ENCODE measurements at places on chromosomes 13 and 19.

- no peak for DNase-seq
Observed at GRCh38 chr13:109779074-109779473, 7.3 kb downstream of the IRS2 start.

DNA sequence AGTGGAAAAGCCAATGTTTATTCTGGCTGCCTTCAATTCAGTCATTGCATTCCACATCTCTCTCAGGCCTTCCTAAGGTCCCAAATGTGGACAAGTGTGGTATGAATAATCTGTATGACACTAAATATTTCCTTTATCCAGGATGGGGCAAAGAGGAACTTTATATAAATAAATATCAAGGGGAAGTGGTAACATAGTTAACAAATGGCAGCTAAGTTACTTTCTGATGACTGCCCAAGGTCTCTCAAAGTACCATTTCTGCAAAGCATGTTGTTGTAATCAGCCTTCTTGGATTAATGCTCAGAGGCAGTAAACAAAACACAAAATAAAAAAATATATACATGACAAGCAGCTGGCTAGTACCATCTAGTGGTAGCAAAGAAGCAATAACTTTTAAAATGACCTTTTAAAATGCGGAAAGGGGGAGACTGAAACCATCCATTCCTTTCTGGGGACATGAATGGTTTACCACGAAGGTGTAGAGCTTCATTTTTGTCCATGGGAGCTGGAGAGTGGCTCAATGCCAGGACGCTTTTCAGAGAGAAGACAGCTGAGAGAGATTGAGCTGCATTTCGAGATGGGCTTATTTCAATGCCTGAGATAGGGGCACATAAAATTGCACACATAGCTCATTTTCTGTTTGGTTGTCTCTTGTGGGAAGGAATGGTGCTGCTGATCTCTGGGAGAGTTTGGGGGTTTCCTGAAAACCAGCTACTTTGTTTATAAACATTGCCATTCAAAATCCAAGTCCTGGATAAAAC is 259.2 kb downstream of the RFC3 start:
- peak; percentile 31 for DNase-seq

DNA sequence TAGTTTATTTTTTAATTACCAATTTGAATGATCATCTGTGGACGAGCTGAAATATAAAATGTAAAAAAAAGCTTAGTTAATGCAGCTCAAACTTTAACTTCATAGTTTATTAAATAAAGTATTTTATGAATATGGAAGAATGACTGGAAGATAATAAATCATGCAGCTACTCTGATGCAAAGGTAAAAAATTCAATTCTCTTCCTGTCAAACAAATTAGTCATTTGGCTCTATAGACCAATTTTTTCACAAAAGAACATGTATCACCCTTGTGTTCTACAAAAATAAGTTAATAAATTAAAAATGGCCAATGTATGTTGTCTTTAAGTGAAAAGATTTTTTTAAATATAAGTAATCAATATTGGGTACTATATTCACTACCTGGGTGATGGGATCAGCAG is 26.2 kb downstream of the EXOSC8 start:
- DNase-seq: peak; percentile 8

- DNase-seq: peak; percentile 27
Observed at GRCh38 chr13:35855531-35856019, 275.6 kb downstream of the DCLK1 start.

DNA sequence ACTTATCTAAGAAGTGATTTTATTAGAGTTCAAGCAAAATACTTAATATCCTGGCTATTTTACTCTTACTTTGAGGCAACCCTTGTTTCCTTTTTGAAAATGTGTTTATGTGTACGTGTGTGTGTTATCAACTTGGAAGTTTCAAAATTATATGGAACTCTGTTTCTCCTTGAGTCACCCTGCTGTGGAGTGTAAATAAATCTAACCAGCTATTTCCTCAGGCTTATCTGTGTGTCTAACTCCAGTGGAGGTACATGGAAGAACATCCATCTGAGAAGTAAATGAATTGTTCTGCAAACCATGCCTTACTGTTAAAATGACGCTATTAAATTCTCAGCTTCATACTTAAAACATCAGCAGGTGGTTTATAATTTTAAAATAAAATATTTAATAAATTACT is 583.4 kb upstream of the SLITRK5 start:
- no peak for DNase-seq

- DNase-seq: no peak
Observed at GRCh38 chr19:21434967-21435544, 38.1 kb downstream of the ZNF493 start.

- DNase-seq: peak; percentile 52
Observed at GRCh38 chr13:110593430-110594130, 21.8 kb upstream of the NAXD start.

DNA sequence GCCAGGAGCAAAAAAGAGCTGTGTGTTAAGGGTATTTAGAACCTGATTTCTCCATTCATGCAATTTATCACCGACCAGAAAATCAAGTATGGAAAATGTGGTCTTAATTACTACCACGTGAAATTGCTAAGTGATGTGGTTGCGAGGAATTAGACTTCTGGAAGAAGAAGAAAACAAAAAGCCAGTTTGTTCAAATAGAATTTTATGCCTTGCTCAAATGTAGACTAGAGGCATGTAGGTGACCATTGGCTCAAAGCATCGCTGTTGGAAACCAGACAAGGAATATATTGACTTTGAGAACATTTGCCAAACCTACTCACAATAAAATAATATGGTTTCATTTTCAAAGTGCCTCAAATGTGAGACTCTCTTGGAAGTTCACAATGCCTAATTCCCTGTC is 57.3 kb upstream of the LRCH1 start:
- peak; percentile 71 for DNase-seq

- DNase-seq: no peak
Observed at GRCh38 chr19:7691497-7691896, 10.4 kb downstream of the FCER2 start.

GRCh38 chr19:932648-933552 is 7.1 kb downstream of the ARID3A start:
- peak; percentile 79 for DNase-seq

GRCh38 chr19:30567536-30568232 is 195.5 kb downstream of the ZNF536 start:
- DNase-seq: peak; percentile 42

GRCh38 chr13:45474584-45475454 is 10.1 kb downstream of the COG3 start:
- DNase-seq: no peak
